ENCODE measurements at places on chromosomes 6 and 20. TPM values are rescaled to one million over a fixed set of nuclear protein-coding genes. Genes with fewer than 3 reads are reported as not detected.

Gene PDYN
- total RNA-seq = not detected

Gene NKAIN2
- 0.42 TPM for total RNA-seq

Gene LY6G6F
- not detected for total RNA-seq

Gene SLC22A7
- not detected for total RNA-seq

Gene SIRPD
- 0.42 TPM for total RNA-seq

Gene CLPSL1
- total RNA-seq = not detected
